Lung (tissue), 17 donors: ENCODE measurements at places on chromosomes 13 and 19. TPM values are rescaled to one million over a fixed set of nuclear protein-coding genes. Genes with fewer than 3 reads are reported as not detected.

Gene ZNF358
- polyA plus RNA-seq = 24.2 TPM

Gene SUGT1
- 30.6 TPM for polyA plus RNA-seq

Gene ZNF583
- polyA plus RNA-seq = 1.3 TPM

GRCh38 chr19:41735071-41735600, 20.2 kb upstream of the CEACAM6 start:
- H3K27me3 ChIP-seq = no peaks in the 10 kb centered on the region
- DNase-seq = no peak
- no peak overlapping the region for H3K27ac ChIP-seq
- H3K36me3 ChIP-seq = no peaks in the 10 kb centered on the region
- no peak overlapping the region for H3K4me3 ChIP-seq

Gene TEX101
- polyA plus RNA-seq = not detected

GRCh38 chr13:111359237-111359915, 38.9 kb downstream of the TEX29 start:
- DNase-seq = peak; percentile 45
- no peaks in the 10 kb centered on the region for H3K4me1 ChIP-seq
- no peaks in the 10 kb centered on the region for H3K36me3 ChIP-seq
- H3K27ac ChIP-seq = no peak overlapping the region

Gene YIF1B
- 54.2 TPM for polyA plus RNA-seq
